ENCODE measurements at places on chromosomes 2 and 18.

GRCh38 chr2:32773448-32773808 is 145.6 kb downstream of the TTC27 start:
- no peak for DNase-seq

DNA sequence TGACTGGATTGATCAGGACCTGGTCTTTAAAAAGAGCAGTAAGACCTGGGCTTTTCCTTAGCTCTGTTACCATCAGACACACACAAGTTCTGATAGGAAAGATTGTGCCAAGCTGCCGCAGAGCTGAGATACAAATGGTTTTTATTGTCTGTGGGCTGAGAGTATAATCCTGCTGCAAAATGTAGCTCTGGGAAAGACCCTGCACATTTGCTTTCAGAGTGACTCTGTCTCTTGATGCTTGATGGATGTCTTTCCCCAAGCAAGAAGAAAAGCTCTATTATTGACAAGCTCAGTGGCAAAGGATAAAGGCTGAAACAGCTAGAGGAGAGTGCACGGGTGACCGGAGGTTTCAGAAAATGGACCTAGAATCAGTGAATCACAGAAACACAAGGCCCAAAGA is 95.3 kb upstream of the PARD3B start:
- DNase-seq: no peak

GRCh38 chr2:207014424-207014823 is 75.1 kb downstream of the CPO start:
- DNase-seq: no peak

GRCh38 chr2:105455488-105456003 is 56.7 kb upstream of the FHL2 start:
- DNase-seq: peak; percentile 97

DNA sequence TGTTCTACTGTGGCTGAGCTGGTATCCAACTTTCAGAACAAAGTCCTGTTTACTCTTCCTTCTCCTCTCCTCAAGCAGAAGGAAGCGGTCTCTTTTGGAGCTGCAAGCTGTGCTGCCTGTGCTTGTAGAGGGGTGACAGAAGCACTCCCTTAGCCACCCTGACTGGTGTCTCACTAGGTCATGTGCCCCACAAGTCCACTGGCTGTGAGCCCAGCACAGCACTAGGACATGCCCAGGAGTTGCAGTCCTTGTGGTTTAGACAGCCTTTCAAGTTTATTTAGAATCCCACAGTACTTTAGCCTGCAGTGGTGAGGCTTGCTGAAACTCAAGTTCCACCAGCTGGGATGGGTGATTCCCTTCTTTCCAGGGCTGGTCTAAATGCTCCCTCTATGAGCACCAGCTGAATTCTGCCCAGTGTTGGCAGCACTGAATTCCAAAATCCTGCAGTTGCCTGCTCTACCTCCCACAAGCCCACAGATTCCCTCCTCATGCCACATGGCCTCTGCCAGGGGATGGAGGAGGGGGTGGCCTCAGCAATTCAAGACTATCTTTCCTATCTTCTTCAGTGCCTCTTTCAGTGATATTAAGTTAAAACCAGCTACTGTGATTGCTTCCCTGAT is 61.2 kb downstream of the CCDC85A start:
- no peak for DNase-seq

GRCh38 chr2:48511849-48512470 is 18.0 kb upstream of the STON1 start:
- DNase-seq: no peak

- DNase-seq: no peak
These were observed 16.2 kb downstream of the CHCHD5 start for GRCh38 chr2:112600634-112601033.

- no peak for DNase-seq
These were observed 1338.0 kb upstream of the ACVR2A start for GRCh38 chr2:146506851-146507250.

- DNase-seq: peak; percentile 21
These were observed 194.5 kb upstream of the LRRTM1 start for GRCh38 chr2:80499095-80499494.

DNA sequence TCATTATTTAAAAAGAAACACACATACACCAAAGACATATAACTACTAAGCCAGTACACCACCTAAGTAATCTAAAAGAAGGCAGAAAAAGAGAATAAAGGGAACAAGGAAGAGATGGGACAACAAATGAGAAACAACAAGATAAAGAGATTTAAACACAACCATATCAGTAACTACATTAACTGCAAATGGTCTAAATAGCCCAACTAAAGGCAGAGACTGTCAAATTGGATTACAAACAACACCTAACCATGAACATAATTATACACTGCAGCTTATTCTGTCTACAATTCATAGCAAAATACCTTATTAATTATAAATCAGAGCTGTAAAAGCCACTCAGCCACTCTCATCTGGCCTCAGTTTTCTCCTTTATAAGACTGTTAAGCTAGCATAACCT is 15.0 kb downstream of the PPP4R1 start:
- no peak for DNase-seq

All from RCC 7860 (cell line).